ENCODE measurements at places on chromosomes 7 and 10.
A peak's percentile ranks its signal among the peaks of the same experiment; 100 is the strongest.

DNA sequence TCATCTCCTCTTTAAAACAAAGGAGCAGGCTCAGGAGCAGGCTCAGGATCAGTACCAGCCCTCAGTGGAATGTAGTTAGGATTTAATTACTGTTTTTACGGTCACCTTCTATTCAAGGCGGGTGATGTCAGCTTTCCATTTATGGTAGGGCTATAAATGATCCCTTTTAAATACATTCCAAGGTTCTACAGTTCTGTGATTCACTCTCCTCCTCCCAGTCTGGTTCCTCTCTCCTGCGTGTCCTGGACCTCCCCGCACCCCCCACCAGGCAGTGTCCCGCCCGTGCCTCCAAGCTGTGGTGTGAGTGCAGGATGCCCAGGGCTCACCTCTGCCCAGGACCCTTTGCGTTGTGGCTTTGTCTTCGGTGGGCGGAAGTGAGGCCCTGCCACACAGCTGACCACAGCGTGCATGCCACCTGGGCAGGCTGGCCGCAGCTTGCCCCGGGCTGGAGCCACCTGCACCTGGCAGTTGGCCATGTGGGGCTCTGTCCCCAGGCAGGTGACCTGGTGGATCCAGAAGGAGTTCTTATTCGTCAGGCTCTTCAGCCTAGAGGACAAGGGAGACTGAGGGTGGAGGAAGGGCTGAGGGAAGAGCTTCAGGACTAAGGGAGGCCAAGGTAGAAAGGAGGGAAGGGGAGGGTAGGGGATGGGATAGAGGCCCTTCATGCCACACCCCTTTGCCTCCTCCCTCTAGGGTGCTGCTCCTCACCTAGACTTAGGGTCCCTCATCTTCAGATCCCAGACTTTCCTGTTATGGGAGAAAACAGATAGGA is 9.1 kb downstream of the LOXL4 start:
- no peak for DNase-seq

DNA sequence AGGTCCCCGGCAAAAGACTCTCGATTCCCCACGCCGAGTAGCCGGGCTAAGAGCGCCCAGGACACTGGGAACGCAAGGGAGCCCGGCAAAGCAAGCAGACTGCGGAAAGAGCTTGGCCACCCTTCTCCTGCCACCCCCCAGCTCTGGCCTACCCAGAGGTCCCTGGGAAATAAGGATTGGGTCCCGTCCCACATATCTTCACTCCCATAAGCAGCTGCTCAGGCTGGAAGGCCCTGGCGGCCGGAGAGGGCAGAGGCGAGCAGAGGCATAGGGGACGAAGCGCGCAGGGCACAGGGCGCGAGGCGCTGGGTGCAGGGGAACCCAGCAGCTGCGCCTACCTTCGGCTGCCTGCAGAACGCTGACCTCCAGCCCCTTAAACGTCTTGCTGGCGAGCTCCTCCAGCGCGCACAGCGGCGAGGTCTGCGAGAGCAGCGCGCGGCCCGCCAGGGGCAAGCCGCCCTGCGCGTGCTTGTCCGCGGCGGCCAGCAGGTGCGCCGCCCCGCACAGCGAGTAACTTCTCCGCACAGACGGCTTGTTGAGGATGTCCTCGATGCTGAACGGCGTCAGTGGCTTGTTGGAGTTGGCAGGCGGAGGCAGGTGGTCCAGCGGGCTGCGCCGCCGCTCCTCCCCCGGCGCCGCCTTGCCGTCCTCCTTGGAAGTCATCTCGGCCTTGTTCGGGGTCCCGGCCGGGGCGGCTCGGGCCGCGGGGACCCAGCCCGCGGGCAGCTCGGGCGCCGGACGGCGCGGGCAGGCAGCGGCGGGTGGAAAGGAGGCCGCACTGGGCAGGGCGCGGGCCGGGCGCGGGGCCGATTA is 904 bp downstream of the LBX1 start:
- DNase-seq = no peak

DNA sequence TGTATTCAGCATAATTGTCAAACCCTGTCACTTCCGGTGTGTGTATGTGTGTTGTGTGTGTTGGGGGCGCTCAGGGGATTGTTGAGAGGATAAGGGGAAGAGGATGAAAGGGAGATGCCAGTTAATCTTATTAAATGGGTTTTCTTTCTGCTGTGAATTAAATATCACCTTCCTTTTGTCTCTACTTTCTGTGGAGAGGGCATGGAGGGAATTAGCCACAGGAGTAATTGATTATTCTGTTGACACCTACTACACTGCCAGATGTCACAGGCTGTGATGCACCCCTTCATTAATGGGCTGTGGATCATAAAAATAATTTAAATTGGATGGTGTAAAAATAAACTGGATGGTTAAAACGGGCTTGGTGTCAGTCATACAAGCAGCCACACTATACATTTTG is 311.9 kb downstream of the MDFIC start:
- no peak for DNase-seq

DNA sequence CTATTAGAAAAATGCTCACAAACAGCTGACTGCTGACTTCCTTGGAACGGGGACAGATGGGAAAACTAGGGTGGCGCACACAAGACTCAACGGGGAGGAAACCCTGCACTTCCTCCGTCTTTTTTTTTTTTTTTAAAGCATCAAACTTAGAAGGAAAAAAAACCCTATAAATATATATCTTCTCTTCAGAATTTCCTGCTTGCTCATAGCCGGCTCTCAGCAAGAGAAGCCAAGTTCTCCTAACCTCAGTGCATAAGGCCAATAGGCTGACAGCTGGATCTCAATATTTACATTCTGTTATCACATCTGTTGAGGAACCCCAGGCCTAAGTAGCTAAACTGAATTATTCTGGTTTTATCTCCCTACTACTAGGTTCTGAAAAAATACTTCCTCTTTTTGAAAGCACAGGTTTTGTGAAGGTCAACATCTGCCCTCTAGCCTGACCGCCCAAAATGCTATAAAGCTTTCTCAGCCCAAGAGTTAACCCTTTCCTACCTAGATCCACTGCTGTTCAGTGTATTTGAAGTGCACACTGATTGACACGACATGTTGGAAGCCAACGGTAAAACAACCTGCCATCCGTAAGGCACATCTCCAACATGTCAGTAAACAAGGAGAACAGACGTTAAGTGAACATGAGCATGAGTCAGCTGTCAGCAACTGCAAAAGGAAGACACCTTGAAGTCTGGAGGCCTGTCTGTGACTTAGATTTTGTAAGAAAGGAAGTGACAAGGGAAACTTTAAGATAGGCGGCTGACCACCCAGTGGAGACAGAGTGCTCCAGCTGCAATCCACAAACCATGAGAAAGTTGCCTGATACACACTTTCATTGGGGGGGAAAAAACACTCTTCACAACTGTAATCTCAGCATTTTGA is 83.8 kb downstream of the EBLN1 start:
- no peak for DNase-seq

- no peak for DNase-seq
Observed at GRCh38 chr10:4138146-4138721, 353.2 kb upstream of the KLF6 start.

- no peak for DNase-seq
Observed at GRCh38 chr10:97483506-97483905, 14.7 kb downstream of the MMS19 start.

- no peak for DNase-seq
Observed at GRCh38 chr10:24963521-24964041, 11.2 kb upstream of the PRTFDC1 start.

- no peak for DNase-seq
Observed at GRCh38 chr7:82057476-82057875, 287.6 kb upstream of the HGF start.

GRCh38 chr7:84548366-84549365 is 354.1 kb upstream of the SEMA3A start:
- no peak for DNase-seq

- DNase-seq = peak; percentile 34
Observed at GRCh38 chr10:29998142-29998808, 61.1 kb downstream of the JCAD start.

GRCh38 chr7:125529249-125529648 is 599.6 kb upstream of the POT1 start:
- DNase-seq = no peak

- no peak for DNase-seq
Observed at GRCh38 chr10:94046098-94046497, 52.4 kb downstream of the PLCE1 start.

DNA sequence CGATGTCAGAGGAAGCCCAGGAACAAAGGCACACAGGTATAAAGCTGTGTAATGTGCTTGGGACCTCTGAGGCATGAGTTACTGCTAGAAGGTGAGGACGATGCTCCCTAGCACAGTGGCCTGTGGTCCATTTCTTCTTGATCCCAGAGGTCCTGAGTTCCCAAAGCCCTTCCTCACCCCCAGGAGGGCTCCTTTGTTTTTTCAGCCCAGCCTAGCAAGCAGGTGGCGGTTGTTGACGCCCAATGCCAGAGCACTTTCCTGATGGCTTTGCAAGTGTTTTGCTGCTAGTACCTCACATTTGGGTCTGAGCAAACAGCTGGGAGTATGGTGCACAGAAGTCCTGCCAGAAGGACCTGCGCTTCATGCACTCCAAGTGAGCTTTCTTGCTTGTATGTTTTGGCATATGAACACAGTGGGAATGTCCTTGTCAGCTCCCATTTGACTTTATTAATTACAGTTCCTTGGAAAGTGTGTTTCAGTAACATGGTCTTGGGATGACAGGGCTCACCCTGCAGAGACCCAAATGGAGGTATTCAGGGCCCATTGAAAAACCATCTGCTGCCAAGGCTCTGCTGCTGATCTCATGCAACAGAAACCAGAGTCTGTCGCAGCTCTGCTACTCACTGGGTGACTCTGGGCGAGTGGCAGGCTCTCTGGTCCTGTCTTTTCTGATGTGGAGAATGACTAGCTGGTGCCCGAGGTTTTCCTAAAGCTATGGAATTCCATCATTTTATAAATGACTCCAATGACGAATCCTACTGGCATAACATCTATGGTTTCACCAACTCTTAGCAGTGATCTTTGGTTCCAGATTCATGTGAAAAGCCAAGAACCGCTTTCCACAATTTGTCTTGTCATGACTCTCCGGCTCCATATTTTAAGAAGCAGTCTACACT is 134.9 kb downstream of the ARID5B start:
- DNase-seq = no peak

- no peak for DNase-seq
Observed at GRCh38 chr7:20998309-20998708, 211.6 kb upstream of the SP8 start.

- DNase-seq = no peak
Observed at GRCh38 chr10:103197174-103197573, 4.1 kb upstream of the NT5C2 start.

- no peak for DNase-seq
Observed at GRCh38 chr10:89279421-89279869, 22.4 kb upstream of the IFIT2 start.

DNA sequence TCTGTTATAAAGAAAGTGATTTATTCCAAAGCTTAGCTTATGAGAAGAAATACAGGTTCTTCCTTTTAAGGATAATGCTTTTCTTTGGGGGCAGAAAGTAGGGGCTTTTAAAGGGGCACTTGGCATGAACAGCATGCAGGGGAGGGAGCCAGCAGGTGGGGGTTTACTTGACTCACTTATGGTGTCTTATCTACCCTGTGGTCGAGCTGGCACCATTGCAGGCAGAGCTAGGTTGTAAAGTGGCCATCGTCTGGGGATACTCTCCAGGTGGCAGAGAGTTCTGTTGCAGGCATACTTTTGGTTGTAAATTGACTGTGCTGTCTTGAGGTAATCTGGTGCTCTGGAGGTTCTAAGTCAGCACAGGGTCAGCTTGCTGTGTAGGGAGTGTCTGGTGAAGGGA is 26.3 kb upstream of the IFRD1 start:
- no peak for DNase-seq

- no peak for DNase-seq
Observed at GRCh38 chr10:91779011-91779605, 19.1 kb upstream of the TNKS2 start.

DNA sequence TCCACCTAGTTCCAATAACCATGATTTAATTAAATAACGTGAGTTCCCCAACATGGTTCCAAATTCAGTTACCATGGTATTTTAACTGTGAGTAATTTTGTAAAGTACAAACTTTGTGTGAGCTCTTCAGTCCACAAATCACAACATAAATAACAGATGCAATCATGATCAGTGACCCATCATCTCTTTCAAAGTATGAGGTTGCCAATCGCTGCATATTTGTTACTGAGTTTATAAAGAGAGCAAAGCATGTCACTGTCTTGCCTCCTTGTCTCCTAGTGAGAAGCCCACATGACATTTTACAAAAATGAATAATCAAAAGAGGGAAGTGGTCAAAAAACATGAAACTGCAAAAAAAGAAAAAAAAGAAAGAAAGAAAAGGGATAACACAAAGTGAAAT is 69.1 kb upstream of the PDSS1 start:
- DNase-seq = no peak

DNA sequence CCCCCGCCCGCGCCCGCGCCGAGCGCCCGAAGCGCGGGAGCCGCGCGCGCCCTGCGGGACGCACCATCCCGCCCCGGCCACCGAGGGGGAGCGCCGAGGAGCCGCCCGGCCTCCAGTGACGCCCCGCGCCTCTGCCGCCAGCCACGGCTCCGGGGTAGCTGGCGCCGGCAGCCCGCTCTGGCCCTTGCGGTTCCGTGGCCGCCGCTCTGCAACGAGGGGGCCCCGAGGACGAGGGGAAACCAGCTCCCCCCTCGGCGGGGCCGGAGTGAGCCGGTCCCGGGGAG is at the start of gene PAXIP1:
PAXIP1 (minus strand) TSS at position 33 of the 284 bp plus-strand sequence. CDS start 195 bp downstream, outside the sequence.
- peak; percentile 66 for DNase-seq

- DNase-seq = no peak
Observed at GRCh38 chr10:66925896-66926715, at the start of gene LRRTM3. Gene LRRTM3 (plus strand): TSS chr10:66926036.

DNA sequence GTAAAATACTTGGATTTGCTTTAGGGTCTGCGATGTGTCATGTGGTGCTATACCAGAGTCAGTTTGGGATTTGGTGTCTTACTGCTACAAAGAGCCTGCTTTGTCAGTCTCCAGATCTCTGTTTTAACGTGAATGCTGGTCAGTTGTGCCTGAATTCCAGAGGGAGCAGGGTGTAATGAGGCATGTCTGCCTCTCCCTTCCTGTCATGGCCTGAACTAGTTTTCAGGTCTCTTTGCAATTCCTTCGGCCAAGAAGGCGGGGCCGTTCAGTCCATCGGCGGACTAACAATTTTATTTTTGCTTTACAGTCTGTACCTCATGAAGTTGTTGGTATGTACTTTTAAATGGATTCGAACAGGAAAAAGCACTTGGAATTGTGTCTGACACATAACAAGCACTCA is 465.1 kb upstream of the ADARB2 start:
- no peak for DNase-seq

DNA sequence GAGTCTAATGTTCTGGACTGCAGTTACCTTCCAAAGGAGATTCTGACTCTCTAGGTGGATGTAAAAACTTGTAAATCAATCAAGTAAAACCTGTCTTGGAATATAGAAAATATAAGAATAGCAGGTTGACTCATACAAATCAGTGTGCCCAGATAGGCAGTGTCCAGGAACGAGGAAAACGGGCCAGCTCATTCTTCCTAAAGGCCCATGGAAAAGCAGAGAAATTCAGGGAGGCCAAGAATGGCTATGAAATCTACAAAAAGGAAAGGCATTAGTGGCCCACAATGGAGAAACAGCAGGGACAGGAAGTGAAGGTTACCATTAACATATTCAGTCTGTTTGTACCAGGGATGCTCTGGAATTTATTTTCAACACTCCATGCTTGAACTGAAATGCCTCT is 14.9 kb downstream of the GLI3 start:
- DNase-seq = no peak

GRCh38 chr7:152336754-152337368 is 98.9 kb downstream of the KMT2C start:
- DNase-seq = no peak

All from stimulated activated CD8-positive, alpha-beta memory T cell treated with anti-CD3 and anti-CD28 coated beads, Interleukin-12 subunit alpha, Interleukin-12 subunit beta, amount 100 ng/mL, for 4 hours (primary cell).